ENCODE measurements at places on chromosomes 6 and 20.

GRCh38 chr20:41173791-41174341 lies 36.5 kb downstream of the PLCG1 start:
- DNase-seq: no peak

DNA sequence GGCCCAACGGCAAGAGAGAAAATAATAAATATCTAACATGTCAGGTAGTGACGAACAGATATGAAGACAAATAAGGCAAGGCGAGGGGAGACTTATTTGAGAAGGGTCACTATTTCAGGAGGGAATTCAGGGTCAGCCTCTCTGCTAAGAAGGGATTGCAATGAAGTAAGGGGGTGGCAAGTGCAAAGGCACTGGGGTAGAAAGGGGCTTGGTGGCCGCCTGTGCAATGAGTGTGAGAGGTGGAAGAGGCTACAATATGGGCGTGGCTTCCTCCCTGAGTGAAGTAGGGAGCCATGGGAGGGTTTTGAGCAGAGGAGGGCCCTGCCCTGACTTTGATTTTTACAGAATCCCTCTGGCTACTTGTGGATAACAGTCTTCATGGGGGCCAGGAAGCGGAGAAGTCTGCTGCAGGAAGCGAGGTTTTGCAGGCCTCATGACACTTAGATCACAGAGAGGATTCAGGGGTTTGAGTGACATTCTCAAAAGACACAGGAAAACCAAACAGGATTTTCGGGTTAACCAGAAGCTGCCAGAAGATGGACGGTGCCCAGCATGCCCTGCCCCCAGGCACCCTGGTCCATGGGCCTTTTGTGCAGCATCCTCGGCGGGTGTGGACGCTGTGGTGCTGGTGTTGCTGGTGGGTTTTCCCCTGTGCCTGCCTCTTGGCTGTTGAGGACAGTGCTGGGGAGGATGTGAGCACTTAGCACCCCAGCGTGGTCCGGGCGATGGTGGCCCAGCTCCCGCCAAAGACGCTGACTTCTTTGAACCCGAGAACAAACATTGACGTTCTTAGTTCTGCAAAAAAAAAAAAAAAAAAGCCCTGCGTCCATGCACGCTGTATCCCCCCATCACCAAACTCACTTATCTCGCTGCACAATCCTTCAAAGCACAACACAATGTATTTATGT lies 124.2 kb upstream of the PTPN1 start:
- DNase-seq: no peak

GRCh38 chr6:3336066-3336786 lies 77.5 kb downstream of the PSMG4 start:
- no peak for DNase-seq

DNA sequence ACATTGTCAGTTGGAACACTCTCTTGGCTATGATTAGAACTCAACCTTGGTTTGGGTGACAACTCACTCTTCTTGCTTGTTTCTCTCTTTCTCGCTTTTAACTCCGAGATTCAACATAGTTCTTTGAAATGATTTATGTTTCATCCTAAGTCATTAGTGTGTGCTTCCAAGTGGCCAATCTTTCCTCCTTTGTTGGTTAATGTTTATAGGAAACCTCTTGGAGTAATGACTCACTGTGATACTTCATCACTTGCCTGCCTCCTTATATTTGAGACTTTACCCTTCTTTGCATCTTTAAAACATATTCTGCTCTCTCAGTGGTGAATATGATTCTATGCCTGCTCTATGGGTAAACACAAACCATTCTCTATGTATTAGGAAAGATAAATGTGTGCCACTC lies 279.7 kb upstream of the FLRT3 start:
- DNase-seq: no peak

- DNase-seq: no peak
These were observed 64.8 kb upstream of the KIF25 start for GRCh38 chr6:167932468-167933276.

GRCh38 chr6:79862711-79863110 lies 84.6 kb downstream of the ELOVL4 start:
- DNase-seq: no peak

DNA sequence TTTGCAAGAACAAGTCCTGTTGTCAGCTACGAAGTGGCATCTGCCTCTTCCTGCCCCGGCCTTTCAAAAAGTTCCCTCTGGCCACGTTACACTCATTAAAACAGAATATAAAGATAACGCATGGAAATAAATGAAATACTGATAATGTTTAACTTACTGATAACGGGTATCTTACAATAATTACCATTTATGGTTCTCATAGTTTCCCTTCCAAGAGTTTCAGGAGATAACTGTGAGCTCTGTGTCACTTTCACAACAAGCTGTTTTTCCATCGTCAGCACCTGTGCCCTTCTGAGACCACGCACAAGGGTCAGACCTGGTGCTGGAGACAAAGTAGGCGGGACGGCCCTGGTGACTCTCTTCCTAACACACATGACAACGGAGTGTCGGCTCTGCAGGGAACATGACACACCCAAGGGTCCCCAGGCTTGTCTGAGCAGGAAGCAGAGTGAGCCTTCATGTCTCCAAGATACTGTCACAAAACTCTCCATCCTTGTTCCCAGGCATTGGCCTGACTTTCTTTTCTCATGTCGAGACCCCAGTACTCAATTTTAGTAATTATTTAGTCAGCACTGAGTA lies 86.2 kb upstream of the THBS2 start:
- DNase-seq: no peak
